Dermis blood vessel endothelial cell (primary cell): ENCODE measurements at places on chromosomes 5 and 9. TPM values are rescaled to one million over a fixed set of nuclear protein-coding genes. Genes with fewer than 3 reads are reported as not detected.

DNA sequence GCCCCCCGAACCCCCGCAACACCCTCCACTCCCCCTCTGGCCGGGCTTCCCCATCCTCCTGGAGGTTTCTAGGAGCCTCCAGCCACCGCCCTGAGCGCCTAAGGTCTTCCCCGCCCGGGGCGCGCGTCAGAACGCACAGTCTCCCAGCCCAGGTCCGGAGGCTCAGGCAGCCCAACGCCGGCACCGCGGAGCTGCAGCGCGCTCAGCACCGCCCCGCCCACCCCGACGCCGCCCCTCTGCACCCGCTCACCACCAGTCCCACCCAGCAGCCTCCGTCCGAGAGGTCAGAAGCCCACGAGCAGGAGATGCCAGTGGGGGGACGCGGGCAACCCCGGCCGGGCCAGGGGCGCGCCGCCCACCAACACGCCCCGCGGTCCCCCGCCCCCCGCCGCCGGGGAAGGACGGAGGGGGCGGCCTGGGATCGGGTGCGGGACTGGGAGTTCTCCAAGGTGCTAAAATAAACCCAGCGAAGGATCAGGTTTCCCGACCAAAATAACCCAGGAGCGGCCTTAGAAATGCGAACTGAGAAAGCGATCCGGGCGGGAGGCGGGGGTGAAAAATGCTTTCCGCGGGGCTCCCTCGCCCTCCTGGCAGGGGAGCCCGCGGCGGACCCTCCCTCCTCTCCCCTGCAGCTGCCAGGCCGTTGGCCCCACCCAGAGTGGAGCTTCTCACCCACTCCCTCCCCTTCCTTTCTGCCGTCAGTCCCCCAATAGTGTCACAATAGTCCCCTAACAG lies 6.5 kb upstream of the FAM78A start:
- DNase-seq = peak; percentile 32

GRCh38 chr5:146785065-146785464 lies 93.5 kb downstream of the PPP2R2B start:
- no peak for DNase-seq

GRCh38 chr9:112059966-112060320 lies 115.2 kb downstream of the SUSD1 start:
- DNase-seq = peak; percentile 38

DNA sequence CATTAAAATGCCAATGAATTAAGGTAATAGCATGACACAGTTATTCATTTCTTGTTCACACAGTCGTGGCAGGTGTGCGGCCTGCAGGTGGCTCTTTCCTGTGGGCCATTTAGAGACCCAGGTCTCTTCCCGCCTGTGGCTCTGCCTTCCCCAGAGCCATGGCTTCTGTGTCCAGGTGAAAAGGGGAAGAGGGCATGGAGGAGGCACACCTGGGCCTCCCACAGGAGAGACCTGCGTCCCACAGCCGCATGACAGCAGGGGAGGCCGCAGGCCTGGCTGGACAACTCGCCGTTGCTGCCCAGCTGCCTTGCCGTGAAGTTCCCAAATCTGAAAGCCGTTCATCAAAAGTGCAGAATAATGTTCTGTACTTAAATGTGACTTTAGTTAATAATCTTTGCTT lies 14.4 kb upstream of the PLEKHG4B start:
- no peak for DNase-seq

GRCh38 chr5:140131967-140132409 lies 6.3 kb downstream of the IGIP start:
- peak; percentile 79 for DNase-seq

DNA sequence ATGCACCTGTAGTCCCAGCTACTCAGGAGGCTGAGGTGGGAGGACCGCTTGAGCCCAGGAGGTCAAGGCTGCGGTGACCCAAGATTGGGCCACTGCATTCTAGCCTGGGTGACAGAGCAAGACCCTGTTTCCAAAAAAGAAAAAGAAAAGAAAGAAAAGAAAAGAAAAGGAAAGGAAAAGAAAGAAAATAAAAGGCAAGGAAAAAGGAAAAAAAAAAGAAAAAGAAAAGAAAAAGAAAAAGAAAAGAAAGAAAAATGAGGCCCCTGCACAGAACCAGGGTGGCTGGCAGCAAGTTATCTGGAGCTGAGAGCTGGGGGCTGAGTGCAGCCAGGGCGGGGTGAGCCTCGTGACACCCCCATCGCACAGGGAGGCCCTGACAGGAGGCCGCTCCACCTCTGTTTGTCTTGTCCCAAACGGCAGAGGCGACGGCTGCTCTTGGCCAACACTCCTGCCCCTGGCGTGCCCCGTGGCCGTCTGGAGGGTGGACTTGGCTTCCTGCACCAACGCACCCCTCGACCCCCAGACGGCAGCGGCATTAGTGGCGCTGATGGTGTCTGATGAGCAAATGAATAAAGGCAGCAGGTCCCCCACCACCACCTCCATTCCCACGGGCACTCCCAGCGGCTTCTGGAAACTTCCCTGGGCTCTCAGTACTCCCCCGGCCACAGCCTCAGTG lies 16.7 kb downstream of the EXD3 start:
- no peak for DNase-seq

The MAP1B gene
- total RNA-seq = 134 and 182 TPM in 2 replicates

The CCDC192 gene
- total RNA-seq = not detected in 2 replicates

DNA sequence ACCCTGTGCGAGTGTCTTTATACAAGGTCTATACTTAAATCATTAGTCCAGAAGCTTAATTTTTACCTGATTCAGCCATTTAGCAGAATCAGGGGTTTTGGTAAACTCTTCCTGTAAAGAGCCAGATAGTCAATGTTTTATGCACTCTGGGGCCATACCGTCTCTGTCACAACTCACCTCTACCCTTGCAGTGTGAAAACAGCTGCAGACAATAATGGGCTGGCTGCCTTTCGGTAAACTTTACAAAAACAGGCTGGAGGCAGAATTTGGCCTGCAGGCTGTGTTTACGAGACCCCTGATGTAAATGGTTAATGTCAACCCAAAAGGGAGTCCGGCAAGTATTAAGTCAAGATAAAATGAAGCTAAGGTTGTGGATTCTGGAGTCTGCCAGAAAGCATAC lies 32.8 kb downstream of the SMARCA2 start:
- no peak for DNase-seq

GRCh38 chr5:178334861-178335260 lies 102.3 kb upstream of the PHYKPL start:
- no peak for DNase-seq

DNA sequence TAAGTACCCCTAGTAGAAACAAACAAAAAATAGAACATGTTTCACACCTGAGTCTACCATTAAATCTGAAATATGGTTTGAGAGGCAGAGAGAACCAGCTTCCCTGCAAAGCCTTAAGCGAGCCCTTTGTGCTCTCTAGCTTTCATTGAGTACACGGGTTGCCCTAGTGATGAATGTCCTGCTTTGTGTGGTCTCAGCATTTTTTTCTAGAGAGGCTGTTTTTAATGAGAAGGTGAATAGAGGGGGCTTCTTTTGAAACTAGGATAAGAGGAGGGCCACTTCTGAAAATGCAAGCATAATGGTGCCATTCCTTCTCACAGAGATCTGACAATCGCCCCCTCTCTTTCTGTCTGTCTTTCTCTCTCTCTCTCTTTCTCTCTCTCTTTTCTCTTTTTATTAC lies 131.3 kb downstream of the MACIR start:
- DNase-seq = no peak

The SLC6A3 gene
- not detected in 2 replicates for total RNA-seq

DNA sequence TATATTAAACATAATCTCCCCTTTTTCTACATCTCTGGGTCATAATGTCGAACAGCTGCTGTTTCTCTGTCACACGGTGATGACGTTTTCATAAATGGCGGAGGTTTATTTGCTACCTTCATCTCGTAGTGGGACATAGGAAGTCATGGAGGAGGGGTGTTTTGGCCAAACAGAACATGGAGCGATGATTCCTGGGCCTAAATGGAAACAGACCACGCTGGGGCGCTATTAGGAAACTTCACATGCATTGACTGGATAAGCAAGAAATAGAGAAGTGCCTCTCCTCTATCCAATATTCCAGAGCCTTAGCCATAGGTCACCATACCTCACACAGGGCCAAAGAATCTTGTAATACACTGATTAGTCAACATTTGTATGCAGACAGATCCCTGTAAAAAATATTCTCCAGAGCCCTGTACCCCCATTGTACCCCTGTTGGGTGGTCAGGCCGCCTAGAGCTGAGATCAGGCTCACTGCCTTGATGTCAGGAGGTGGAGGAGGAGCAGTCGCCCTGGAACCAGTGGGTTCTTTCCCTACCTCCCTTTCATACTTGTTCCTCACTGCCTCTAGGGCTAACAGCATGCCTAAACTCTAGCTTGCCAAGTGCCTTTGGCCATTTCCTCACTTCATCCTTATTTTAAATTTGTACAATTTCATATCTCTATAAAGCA lies 77.8 kb upstream of the SPIN1 start:
- DNase-seq = no peak

DNA sequence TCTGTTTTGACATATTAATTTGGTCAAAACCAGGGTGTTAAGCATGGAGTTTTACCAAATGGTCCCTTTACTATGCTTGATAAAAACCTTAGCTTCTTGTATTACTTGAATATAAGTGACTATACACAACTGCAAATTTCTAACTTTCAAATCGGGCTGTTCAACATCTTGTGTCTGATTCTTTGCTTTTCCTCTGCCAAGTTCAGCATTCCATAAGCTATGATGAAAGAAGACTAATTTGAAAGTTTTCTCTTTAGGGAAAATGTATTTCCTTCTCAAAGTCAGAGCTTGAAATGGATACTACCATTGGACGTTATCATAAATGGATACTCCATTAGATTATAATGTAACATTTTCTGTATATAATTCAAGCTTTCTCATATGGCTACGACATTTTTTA lies 792.9 kb downstream of the EFNA5 start:
- DNase-seq = no peak

DNA sequence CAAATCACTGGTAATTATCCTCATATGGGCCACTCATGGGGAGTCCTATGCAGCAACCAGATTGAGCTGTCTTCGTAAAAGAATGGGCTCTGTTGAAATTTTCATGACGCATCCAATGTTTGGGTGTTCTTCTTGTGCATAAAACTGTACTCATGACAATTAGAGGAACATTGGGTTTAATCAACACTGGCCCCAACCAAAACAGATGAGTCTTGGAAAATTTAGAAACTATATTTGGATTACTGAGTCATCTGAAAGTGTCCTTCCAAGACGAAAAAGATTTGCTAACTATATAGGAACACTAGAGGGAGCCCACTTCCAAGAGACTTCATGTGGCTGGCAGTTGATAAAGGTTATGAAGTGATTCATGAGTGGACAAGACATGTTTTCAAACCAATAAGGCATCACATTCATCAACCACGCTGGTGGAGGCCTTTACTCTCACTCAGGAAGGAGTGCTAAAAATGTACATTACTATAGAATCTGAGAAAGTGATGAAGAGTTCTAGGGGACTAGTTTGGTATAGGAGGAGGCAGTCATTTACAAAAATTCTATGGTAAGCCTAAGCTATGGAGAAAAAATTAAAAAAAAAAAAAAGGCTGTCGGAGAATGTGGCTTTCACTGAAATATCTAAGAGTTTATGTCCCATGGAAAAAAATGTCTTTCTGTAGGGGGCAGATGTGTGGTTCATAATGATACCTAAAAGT lies 313.5 kb downstream of the PRDM9 start:
- no peak for DNase-seq

DNA sequence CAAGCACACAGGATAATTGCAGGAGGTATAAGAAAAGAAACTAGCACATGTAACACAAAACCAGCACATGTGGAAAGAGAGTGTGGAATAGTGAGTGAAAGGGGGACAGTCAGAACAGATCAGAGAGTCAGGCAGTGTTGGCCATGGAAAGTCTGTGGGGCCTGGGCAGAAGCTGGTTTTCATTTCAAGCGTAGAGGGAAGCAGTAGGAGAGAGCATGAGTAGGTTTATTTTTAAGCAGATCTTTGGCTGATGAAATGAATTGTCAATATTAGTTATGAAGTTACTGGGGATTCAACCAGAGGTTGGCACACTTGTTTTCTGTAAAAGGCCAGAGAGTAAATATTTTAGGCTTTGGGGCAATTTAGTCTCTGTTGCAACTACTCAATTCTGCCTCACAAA lies 283.1 kb downstream of the SMARCA2 start:
- DNase-seq = no peak

DNA sequence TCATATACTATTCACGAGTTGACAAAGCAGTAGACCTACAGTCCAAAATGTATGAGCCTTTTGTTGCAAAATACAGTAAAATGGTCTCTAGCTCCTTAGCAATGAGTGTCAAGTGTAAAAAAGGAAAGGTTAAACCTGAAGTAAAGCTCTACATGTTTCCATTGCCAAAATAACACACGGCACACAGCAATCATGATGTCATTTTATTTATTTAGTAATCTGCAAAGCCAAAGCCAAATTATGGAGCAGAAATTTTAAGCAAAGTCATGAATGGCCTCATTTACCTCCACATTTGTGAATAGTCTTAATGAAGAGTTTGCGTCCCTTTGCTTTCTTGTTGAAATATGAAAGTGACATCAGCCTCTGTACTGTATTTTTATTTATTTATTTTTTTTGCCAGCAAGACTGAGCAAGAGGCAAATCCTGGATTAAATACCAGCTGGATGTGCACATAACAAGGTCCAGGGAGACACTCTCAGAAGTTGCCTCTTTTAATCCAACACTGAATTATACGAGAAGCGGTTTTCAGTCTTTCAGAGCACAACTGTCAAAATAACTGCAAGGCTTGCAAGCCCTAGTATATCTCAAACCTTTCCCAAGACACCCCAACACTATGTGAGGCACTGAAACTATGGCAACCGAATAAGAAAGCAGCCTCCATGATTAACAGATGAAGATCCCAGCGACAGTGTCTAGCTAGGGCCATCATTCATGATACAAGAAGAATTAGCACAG lies 9.7 kb downstream of the SEMA6A start:
- no peak for DNase-seq

GRCh38 chr5:159041444-159042198 lies 58.1 kb downstream of the EBF1 start:
- no peak for DNase-seq

GRCh38 chr5:8601831-8602354 lies 732.9 kb downstream of the MTRR start:
- no peak for DNase-seq

- DNase-seq = peak; percentile 73
Observed at GRCh38 chr9:33510262-33511183, 13.5 kb upstream of the ANKRD18B start.

- peak; percentile 75 for DNase-seq
Observed at GRCh38 chr5:134874831-134875655, 872 bp downstream of the TXNDC15 start.

- no peak for DNase-seq
Observed at GRCh38 chr5:9335269-9335668, 210.6 kb downstream of the SEMA5A start.

- DNase-seq = no peak
Observed at GRCh38 chr9:27497883-27498417, 26.1 kb upstream of the IFNK start.
